ENCODE measurements at places on chromosomes 1 and 21.
A peak's percentile ranks its signal among the peaks of the same experiment; 100 is the strongest.

- no peak for DNase-seq
Measured at GRCh38 chr1:192133350-192133926, 24.8 kb upstream of the RGS18 start.

- no peak for DNase-seq
Measured at GRCh38 chr1:72357411-72357810, 75.1 kb upstream of the NEGR1 start.

DNA sequence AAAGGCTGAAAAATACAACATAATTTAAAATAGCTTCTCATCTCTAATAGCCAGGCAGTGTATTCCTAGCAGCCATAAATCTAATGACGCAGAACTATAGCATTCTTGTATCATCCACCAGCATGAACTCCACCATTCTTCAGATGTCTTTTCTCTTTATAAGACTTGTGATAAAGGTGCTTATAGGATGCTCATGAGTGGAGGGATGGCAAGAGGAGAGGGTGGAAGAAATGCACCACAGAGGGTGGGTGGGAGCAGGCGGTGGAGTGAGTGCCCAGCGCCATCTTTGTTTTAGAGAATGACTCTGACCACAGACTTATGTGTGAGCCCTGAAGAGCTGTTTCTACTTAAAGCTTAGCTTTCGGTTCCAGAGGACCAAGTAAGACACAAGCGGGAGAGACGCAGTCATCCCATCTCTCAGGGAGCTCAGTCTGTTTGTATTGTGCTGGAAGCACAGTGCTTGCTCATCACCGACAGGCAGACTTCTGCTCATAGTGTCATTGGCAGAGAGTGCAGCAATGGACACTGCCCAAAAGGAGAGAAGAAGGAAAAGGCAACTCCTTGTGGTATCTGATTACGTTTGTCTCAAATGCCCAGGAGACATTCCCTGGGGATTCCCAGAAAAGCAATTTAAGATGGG lies 65.6 kb downstream of the KCNJ15 start:
- no peak for DNase-seq

GRCh38 chr1:3312898-3313575 lies 141.4 kb upstream of the ARHGEF16 start:
- DNase-seq, result peak; percentile 98

DNA sequence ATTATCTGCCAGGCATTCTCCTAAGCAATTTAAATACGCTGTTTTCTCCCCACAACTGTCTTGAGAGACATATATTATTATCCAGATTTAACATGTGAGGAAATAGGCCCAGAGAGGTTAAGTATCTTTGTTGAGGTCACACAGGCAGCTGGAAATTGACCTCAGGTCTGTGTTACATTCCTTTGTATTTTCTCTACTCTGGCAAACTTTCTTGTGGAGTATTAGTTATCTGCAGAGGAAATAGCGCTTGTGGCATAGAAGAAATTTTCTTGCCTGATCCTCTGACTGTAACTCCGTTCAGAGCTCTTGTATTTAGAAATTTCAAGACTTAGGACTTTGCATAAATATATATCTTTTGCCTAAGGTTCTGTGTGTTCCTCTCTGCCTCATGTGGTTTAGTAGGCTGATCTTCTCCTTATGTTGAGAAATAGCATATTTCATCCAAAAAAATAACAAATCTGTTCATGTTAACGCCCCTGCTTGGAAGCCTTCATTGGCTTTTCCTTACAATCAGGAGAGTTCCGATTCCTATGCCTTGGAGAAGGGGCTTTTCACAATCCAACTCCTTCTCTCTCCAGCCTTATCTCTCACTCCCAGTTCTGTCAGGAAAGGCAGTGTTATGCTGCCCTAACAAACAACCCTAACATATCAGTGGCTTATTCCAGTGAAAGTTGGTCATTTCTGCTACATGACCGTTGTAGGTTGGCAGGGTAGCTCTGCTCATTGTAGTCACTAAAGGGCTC lies 2.5 kb upstream of the JUN start:
- no peak for DNase-seq

DNA sequence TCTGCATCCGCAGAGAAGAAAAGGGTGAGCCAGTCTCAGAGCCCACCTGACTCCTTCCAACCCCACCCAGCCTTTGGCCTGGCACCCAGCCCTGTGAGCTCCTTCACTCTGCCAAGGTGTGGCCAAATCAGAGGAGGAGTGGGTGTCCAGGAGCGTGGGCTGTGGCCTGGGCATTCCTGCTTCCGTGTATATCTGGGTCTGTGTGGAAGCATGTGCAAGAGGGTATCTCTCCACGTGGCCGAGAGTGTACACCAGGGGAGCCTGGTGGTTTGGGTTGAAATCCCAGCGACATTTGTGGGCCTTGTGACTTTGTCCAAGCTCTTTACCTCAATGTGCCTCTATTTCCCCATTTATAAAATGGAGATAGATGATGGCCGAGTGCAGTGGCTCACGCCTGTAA lies 29.8 kb downstream of the CDCP2 start:
- DNase-seq, result no peak

- no peak for DNase-seq
Measured at GRCh38 chr1:89149229-89149628, 23.3 kb upstream of the GBP2 start.

DNA sequence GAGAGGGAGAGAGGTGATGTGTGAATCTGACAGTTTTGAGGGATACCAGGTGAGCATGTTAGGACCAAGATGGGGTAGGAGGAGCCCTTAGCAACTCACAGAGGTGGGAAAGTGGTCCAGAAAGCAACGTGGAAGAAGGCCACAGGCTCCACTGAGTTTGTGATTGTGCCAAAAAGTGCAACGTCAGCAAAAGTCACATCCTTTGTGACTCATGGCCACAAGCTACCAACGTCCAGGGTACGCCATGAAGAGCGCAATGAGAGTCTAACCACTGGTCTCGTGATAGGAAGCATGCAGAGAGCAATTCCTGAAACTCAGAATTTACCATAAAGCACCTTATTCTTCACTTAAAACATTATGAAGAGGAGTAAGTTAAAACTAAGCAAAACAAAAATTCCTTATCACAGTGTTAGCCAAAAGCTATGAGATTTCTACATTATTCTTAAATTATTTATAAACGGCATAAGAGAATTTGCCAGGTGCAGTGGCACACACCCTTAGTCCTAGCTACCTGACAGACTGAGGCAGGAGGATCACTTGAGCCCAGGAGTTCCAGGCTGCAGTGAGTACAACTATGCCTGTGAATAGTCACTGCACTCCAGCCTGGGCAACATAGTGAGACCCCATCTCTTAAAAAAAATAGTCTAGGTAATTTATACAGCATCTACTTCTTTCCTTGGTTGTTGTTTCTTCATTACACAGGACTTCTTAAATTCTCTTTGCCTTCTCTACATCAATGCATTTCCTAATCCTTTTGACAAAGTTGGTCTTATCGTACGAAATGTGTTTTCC lies 55.2 kb downstream of the COLGALT2 start:
- no peak for DNase-seq

- DNase-seq, result no peak
Measured at GRCh38 chr21:14487490-14488432, 58.4 kb downstream of the SAMSN1 start.

- no peak for DNase-seq
Measured at GRCh38 chr1:39170731-39171667, 33.5 kb upstream of the MACF1 start.

- DNase-seq, result no peak
Measured at GRCh38 chr1:76433526-76433925, 359.0 kb downstream of the ST6GALNAC3 start.

- no peak for DNase-seq
Measured at GRCh38 chr1:65420590-65421350, at the start of the genes LEPR and LEPROT. TSS of gene LEPR (plus strand) at chr1:65420668. CDS start at chr1:65565566, 144,898 bp downstream. TSS of gene LEPROT (plus strand) at chr1:65420668. CDS start at chr1:65420725, 57 bp downstream.

DNA sequence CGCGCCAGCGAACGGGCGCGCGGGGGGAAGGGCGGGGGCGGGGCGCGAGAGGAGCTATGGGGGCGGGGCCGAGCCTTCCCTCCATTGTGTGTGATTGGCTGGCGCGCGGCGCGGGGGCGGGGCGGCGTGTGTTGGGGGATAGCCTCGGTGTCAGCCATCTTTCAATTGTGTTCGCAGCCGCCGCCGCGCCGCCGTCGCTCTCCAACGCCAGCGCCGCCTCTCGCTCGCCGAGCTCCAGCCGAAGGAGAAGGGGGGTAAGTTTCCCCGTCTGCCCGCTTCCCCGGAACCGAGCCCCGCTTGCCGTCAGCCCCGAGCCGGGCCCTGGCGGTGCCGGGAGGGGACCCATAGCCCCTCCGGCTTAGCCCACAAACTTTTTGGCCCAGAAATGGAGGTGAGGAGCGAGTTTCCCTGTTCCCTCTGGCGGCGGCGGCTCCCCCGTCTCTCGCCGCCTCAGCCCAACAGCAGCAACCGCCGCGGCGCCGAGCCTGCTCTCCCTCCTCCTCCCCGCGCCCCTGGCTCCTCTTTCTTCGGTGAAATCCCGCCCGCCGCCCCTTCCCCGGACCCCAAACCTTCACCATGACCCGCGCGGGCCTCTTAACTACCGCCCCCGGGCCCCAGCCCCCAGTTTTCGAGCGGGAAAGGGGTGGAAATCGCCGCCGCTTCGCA lies at the start of gene H3-3A:
Gene H3-3A (plus strand): TSS at position 159 of the 666 bp plus-strand sequence. CDS start 1,636 bp downstream, outside the sequence.
- DNase-seq, result peak; percentile 95

GRCh38 chr1:82346141-82346540 lies 545.4 kb downstream of the ADGRL2 start:
- no peak for DNase-seq

GRCh38 chr21:42193131-42193671 lies 25.7 kb upstream of the ABCG1 start:
- no peak for DNase-seq

DNA sequence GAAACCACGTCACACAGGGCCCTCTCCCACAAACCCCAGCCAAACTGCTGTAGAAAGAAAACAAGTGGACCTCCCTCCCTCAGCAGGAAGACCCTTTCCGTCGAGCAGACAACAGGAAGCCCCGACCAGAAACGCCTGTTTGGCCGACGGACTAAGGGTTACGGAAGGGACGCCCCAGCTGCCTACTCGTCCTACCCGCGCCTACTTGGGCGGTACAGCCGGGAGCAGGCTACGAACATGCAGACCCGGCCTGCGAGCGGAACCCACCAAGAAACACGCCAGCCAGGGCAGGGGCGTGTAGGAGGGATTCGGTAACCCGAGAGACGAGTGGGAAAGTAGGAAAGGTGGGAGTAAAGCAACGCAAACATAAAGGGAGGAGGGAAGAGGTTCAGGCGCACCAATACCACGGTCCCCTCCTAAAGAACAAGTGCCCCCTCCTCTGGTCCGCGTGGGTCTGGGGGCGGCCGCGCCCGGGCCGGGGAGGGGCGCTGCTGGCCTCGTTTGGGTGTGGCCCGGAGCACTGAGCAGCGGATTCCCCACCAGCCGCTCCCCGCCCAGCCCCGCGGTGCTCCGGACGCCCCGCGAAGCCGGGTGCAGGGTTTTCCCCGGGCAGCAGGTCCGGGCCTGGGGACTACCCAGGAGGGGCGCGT lies 450 bp downstream of the S100A10 start:
- no peak for DNase-seq

GRCh38 chr1:58818075-58818474 lies 34.2 kb upstream of the JUN start:
- no peak for DNase-seq

DNA sequence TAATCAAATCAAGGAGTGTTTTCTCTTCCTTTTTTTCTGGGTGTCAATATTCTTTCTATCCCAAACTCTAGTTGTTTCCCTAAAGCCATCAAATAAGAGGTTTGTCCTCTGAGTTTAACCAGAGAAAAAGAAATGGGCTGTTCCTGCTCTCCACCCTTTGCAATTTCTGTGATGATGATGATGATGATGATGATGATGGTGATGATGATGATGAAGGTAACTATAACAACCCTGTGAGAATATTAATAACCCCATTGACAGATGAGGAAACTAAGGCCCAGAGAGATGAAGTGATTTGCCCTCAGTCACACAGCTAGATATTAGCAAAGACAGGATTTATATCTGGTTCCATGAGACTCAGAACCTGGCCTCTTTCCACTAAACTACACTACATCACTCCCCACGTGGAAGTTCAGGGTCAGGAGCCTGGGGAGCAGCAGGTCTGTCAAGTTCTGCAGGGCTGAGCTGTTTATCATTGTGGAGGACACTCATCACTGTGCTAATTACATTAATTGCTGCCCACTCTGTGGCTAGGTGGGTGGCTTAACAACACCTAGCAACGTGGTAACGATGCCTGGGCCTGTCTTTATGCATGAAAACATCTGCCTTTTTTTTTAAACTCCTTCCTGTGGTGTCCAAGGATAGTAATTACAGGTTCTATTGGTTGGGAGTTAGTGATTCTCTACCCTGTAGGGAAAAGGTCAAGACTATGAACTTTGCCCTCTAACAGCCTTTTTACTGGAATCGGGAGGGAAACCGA lies 19.0 kb upstream of the JUN start:
- DNase-seq, result no peak

- no peak for DNase-seq
Measured at GRCh38 chr1:159943278-159943640, 2.2 kb downstream of the IGSF9 start.

- no peak for DNase-seq
Measured at GRCh38 chr1:220604926-220605325, 77.0 kb downstream of the MARK1 start.

- DNase-seq, result peak; percentile 91
Measured at GRCh38 chr21:36203603-36203889, 46.9 kb downstream of the DOP1B start.

- no peak for DNase-seq
Measured at GRCh38 chr1:114479134-114479533, 31.9 kb downstream of the TRIM33 start.

DNA sequence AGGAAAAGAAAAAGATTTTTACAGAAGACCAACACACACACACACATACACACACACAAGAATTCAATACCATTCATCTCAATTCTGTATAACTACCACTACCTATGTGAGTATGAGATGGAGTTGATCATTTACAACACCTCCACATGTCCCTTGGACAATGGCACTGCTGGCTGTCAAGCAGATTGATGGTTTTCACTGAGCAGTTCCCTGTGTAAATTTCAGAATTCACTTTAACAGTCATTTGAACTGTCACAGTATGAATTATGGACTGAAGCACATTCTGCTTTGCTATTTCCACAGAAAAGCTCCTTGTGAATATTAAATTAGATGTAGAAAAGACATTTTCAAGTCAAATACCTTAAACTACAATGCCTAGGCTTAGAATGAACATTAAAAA lies 14.3 kb downstream of the KCNT2 start:
- no peak for DNase-seq

DNA sequence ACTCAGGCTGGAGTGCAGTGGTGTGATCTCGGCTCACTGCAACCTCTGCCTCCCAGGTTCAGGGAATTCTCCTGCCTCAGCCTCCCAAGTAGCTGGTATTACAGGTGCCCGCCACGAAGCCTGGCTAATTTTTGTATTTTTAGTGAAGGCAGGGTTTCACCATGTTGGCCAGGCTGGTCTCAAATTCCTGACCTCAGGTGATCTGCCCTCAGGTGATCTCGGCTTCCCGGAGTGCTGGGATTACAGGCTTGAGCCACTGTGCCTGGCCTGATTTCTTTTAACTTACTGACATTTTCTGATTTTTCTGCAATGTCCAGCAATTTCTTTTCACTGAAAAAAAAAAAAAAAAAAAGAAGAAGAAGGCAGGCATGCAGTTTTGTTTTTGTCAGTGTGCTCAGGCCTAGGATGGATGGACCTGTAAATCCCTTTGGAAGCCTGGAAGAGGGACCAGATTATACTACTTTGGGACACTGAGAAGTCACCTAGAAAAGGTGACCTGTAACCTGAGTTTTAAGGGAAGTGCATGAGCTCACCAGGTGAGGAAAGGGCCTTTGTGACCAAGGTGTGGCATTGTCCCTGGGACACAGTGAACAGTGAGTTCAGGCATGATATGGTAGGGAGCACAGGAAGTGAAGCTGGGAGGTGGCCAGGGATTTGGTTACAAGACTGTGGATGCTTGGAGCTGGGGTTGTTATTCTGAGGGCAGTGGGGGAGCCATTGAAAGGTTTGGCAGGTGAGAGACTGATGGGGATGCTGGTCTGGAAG lies 2.7 kb upstream of the TMEM61 start:
- no peak for DNase-seq

- DNase-seq, result no peak
Measured at GRCh38 chr1:95207223-95207935, 26.6 kb upstream of the RWDD3 start.
